ENCODE measurements at places on chromosomes 7 and 10. TPM values are rescaled to one million over a fixed set of nuclear protein-coding genes. Genes with fewer than 3 reads are reported as not detected.

GRCh38 chr7:140646931-140647647 is 6.5 kb upstream of the DENND2A start:
- peak; percentile 92 for DNase-seq

The NME8 gene
- total RNA-seq, result not detected

The GIMAP2 gene
- total RNA-seq, result 9.4 TPM

GRCh38 chr10:43452356-43452914 is 15.5 kb downstream of the ZNF487 start:
- DNase-seq, result peak; percentile 84

- no peak for DNase-seq
Measured at GRCh38 chr7:54722026-54722425, 37.0 kb downstream of the SEC61G start.

DNA sequence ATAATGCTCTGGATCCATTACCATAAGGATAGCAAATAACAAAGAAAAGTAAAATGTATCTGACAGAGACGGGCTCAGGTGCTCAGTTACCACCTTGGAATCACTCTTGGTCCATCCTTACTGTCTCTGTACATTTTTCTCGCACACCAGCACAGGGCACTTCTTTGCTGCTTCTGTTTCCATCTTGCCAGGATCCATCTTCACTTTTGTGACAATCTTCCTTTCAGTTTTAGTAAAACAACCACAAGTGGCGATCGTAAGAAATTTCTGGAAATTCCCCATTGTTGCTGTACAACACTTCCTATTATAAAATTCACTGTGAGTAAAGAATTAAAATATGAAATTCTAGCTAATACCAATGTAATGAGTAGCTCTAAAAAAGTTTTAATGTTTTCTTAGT is 695.5 kb downstream of the GRM8 start:
- DNase-seq, result no peak

DNA sequence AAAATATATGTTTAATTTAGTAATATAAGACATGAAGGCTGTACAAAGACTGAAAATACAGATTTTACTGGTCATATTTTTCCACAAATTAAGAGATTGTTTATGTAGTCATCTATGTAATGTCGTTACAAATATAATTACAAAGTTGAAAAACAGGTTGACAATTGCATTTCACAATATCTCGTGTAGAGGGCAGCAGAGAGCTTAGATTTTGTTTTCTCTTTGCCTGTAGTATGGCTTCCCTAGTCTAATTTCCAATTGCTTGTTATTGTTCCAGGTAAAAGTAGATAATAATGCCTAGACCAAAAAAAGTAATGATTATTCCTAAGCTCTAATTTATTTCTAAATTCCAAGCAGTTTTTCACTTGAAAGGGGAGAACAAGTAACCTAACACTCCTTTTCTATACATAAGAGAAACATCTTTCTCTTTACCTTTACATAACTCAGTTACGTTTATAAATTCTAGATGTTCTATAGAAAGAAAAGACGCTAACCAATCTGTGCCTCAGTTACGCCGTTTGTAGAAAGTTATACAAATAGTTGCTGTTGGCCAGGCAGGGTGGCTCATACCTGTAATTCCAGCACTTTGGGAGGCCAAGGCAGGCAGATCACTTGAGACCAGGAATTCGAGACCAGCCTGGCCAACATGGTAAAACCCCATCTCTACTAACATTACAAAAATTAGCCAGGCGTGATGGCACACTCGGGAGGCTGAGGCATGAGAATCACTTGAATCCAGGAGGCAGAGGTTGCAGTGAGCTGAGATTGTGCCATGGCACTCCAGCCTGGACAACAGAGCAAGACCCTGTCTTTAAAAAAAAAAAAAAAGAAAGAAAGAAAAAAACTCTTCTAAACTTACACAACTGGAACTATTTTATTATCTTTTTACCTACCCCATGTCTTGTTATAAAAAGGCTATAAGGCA is 30.0 kb downstream of the NET1 start:
- no peak for DNase-seq

DNA sequence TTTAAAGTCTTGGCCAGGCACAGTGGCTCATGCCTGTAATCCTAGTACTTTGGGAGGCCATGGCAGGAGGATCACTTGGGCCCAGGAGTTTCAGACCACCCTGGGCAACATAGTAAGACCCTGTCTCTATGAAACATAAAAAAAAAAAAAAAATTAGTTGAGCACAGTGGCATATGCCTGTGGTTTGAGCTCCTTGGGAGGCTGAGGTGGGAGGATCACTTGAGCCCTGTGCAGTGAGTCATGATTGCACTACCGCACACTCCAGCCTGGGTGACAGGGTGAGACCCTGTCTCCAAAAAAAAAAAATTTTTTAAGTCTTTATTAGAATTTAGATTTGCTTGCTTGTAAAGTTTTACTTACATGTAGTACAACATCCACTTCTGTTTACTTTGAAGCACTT is 14.0 kb downstream of the WNT2 start:
- DNase-seq, result no peak

GRCh38 chr10:68900427-68901104 is 549 bp upstream of the DDX50 start:
- DNase-seq, result peak; percentile 71

The CROT gene
- total RNA-seq, result 20.0 TPM

DNA sequence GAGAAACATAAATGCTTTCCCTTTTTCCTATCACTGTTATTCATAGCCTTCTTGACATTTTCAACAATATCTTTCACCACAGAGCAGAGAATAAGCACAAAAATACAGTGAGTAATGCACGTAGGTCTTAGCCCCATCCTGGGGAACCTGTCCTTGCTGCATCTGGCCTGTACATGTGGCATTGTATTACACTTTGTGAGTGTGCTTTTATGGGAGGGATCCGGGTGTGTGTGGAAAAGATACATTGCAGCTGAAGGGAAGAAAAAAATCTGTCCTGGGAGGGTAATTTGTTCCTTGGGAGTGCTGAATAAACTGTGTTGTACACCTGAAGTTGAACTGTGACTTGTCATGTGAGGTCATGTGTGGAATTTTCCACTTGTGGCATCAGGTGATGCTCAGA is 422.7 kb upstream of the LRGUK start:
- no peak for DNase-seq

The AOAH gene
- total RNA-seq, result not detected

- DNase-seq, result no peak
Measured at GRCh38 chr7:106143711-106144337, 31.7 kb upstream of the SYPL1 start.

Measured in osteoblast (primary cell).